ENCODE measurements at places on chromosomes 11 and 22. TPM values are rescaled to one million over a fixed set of nuclear protein-coding genes. Genes with fewer than 3 reads are reported as not detected.

Gene MS4A12
- 0.15 TPM for polyA plus RNA-seq

Gene KREMEN1
- 18.4 TPM for polyA plus RNA-seq

Gene KCNQ1
- polyA plus RNA-seq: 28.1 TPM

Gene EFEMP2
- 103 TPM for polyA plus RNA-seq

Gene PGAP2
- 11.5 TPM for polyA plus RNA-seq

Gene FGF3
- not detected for polyA plus RNA-seq

Gene OSBP2
- polyA plus RNA-seq: 0.79 TPM

Gene OR51B4
- not detected for polyA plus RNA-seq

Gene ZNRF3
- 2.5 TPM for polyA plus RNA-seq

Gene PDGFB
- polyA plus RNA-seq: 23.5 TPM

Gene TRIM49B
- not detected for polyA plus RNA-seq

All from adipose tissue (tissue), 3 donors.